T-helper 1 cell (primary cell): ENCODE measurements at places on chromosomes 11 and 22.

GRCh38 chr11:27392278-27393114, 29.5 kb upstream of the CCDC34 start:
- DNase-seq, result no peak

GRCh38 chr11:69651834-69652620, 11.1 kb downstream of the CCND1 start:
- DNase-seq, result no peak

- DNase-seq, result no peak
Observed at GRCh38 chr11:106101819-106102218, 24.4 kb downstream of the AASDHPPT start.

DNA sequence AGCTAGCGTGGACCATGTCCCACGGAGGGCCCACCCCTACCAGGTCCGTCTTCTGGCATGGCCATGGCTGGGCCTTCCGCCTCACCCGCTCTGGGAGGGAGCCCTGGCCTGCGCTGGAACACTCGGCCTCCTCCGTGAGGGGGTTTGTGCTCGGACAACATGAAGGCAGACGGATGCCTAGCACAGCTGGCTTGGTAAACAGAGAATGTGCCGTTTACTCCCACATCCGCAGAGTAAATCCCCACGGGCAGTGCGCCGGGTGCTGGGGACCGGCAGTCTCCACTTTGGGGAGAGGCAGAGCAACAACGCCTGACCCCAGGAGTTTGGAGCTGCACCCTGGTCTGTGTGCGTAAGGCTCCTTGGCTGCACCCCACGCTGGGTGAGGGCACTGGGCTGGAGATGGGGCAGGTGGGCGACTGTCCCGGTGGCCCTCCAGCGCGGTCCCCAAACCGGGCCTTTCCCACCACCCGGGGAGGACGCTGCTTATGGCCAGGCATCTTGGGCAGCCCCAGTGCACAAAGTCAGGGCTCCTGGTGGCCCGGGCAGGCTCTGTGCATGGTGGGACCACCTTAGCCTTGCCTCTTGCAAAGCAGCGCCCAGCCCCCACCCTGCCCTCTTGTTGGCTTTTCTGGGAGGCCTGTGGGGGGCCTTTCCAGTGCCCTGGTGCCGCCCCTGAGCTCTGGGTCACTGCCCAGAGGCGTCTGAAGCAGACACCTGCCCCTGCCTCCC, 30.7 kb upstream of the MUC5AC start:
- no peak for DNase-seq

GRCh38 chr11:8735094-8735493, 52.5 kb downstream of the RPL27A start:
- no peak for DNase-seq

- no peak for DNase-seq
Observed at GRCh38 chr11:92828556-92828955, 140.9 kb upstream of the MTNR1B start.

- DNase-seq, result no peak
Observed at GRCh38 chr22:48491451-48491941, 1336.2 kb downstream of the BRD1 start.

DNA sequence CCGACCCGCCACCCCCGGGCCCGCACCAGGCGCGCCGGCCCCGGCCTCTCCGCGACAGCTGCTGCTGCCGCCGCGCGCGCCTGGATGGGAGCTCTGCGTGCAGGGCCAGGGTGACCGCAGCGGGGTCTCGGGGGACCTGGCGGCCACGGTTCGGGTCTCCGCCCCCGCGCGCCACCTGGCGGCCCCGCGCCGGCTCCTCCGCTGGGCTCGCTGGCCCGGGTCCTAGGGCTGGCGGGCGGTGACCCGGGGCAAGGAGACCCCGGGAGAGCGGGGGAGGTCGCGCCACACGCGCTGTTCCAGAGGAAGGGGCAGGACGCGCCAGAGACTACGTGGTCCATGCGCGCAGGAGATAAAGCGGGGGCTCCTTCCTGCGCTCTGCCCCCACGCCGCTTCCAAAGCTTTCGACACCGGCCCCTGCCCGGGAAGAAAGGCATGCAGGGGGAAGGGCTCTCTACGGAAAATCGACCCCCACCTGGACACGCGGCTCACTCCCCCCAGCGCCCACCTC, 562 bp downstream of the SHANK2 start:
- no peak for DNase-seq

- no peak for DNase-seq
Observed at GRCh38 chr11:65390099-65390941, 3.9 kb downstream of the FRMD8 start.

GRCh38 chr11:116911976-116912734, 74.7 kb upstream of the APOA1 start:
- DNase-seq, result no peak

GRCh38 chr11:107116358-107116757, 98.1 kb upstream of the GUCY1A2 start:
- DNase-seq, result no peak

GRCh38 chr11:125110506-125110905, 920 bp downstream of the TMEM218 start:
- DNase-seq, result no peak

- DNase-seq, result no peak
Observed at GRCh38 chr11:17369094-17369493, 17.5 kb downstream of the NCR3LG1 start.

GRCh38 chr11:44873537-44873936, 77.1 kb downstream of the TP53I11 start:
- DNase-seq, result no peak

GRCh38 chr11:99920956-99921355, 766.1 kb upstream of the ARHGAP42 start:
- DNase-seq, result no peak

DNA sequence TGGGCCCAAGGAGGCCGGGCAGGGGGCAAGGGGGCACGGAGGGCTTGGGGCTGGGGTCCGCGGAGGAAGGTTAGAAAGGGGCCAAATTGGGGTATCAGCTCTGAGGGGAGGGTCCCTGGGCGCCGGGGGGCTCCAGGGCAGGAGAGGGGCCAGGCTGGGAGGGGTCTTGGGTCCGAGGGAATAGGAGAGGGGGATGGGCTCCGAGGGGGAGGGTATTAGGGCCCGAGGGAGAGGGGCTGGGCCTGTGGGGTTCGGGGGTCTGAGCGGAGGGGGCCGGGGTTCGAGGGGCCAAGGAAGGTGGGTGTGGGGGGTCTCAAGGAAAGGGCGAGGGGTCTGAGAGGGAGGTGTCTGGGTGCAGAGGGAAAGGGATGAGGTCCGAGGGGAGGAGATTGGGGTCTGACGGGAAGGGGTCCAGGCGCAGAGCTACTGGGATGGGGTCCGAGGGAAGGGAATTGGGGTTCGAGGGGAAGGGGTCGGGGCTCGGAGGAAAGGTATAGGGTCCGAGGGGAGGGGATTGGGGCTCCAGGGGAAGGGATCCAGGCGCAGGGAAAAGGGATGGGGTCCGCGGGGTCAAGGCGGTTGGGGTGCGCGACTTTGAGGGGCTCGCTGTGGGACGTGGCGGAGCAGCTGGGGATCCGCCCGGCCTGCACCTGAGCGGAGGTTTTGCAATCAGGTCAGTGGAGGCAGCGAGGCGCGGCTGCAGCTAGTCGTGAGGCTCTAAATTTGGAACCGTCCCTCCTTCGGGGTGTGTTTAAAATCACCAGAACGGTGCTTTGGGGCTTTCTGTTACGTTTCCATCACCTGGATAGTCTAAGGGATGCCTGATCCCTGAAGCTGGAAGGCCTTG, 728 bp downstream of the CTTN start:
- DNase-seq, result no peak
